WTC11 (cell line): ENCODE measurements at places on chromosomes 2 and 18. TPM values are rescaled to one million over a fixed set of nuclear protein-coding genes. Genes with fewer than 3 reads are reported as not detected.

GRCh38 chr18:1578505-1578904 lies 673.8 kb downstream of the ADCYAP1 start:
- no peak for DNase-seq

GRCh38 chr2:29129586-29130281 lies 14.5 kb downstream of the CLIP4 start:
- DNase-seq = no peak

GRCh38 chr2:28206762-28207161 lies 185.9 kb upstream of the FOSL2 start:
- no peak for DNase-seq

DNA sequence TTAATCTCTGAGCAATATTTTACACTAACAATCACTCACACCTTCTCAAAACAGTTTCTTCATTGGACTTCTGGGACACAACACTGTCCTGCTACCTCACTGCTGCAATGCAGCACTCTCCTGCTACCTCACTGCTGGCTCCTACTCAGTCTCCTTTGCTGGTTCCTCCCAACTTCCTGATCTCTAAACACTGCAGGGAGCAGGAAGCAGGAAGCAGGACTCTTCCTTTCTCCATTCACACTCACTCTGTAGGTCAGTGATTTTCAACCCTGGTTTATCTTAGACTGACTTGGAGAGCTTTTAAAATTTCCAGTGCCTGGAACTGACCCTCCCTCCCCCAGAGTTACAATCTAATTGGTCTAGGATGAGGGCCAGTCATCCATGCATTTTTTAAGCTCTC lies 243.4 kb upstream of the RBBP8 start:
- DNase-seq = no peak

- no peak for DNase-seq
Measured at GRCh38 chr2:121350402-121350775, 65.4 kb upstream of the TFCP2L1 start.

GRCh38 chr2:25331686-25332365 lies 9.9 kb downstream of the DNMT3A start:
- no peak for DNase-seq

DNA sequence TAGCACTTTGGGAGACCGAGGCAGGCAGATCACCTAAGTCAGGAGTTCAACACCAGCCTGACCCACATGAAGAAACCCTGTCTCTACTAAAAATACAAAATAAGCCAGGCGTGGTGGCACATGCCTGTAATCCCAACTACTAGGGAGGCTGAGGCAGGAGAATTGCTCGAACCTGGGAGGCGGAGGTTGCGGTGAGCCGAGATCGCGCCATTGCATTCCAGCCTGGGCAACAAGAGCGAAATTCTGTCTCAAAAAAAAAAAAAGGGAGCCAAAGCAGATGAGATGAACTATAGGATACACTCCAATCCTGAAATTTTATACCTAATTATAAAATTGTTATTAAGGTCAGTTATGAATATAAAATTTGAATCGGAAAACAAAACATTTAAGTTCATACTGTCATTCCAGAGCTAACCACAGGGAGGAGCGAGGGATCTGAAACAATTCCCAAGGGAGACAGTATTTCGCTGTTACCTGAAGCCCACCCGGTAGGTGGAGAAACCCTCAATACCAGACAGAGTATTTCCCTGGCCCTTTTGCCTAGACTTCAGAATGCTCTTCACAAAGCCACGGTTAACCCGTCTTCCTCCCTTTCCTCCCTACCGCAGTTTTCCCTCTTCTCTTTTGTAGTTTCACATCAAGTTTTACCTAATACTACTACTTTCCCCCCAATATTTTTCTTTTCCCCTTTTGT lies 1.4 kb downstream of the PPM1G start:
- peak; percentile 51 for DNase-seq

DNA sequence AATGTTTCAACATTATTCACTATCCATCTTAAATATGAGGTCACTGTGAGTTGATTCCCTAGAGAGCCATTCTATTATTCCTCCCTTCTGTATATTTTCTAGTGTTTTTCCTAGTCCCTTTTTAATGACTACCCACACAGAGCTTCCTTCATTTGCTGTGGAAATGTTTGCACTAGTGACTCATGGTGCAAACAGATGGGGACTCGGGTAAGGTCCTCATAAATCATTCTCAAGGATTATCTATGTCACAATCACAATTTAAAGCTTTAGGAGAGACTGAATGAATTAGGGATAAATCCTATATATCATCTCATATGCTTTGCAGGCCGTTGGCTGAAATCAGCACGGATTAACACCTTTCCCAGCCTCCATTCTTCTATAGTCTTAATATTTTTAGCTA lies 159.6 kb downstream of the DCC start:
- no peak for DNase-seq

GRCh38 chr2:7986431-7986830 lies 695.4 kb upstream of the ID2 start:
- DNase-seq = no peak

DNA sequence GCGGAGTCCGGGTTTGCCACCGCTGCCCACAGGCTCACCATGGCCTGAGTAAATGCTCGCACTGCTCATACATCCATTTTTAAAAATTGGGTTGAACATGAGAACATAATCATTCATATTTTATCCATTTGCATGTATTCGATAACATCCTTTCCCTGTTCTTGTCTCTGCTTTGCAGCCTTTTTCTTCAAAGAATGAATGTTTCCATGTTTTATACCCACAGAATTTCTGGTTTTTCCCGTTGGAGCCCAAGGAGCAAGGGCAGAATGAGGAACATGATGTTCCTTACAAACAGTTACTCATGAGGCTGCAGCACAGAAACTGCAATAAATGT lies 146.5 kb downstream of the CCDC74A start:
- DNase-seq = no peak

- peak; percentile 73 for DNase-seq
Measured at GRCh38 chr18:37322492-37323035, 243.0 kb downstream of the CELF4 start.

- no peak for DNase-seq
Measured at GRCh38 chr2:42601076-42601475, 32.6 kb downstream of the MTA3 start.

ACTR2 gene
- total RNA-seq = 160 to 170 TPM (median 168 TPM) in 3 replicates

ACTR3 gene
- total RNA-seq = 148 to 169 TPM (median 149 TPM) in 3 replicates

HSBP1L1 gene
- 1.4 to 1.7 TPM (median 1.6 TPM) in 3 replicates for total RNA-seq

CELF4 gene
- total RNA-seq = 2.6 to 3.3 TPM (median 2.9 TPM) in 3 replicates

DYNAP gene
- 0.46 to 0.94 TPM (median 0.50 TPM) in 3 replicates for total RNA-seq

EML6 gene
- total RNA-seq = 1.9 to 2.5 TPM (median 2.1 TPM) in 3 replicates

CACNB4 gene
- 4.7 to 7.2 TPM (median 6.9 TPM) in 3 replicates for total RNA-seq

OSBPL6 gene
- total RNA-seq = 7.4 to 9.2 TPM (median 8.3 TPM) in 3 replicates

PNPT1 gene
- total RNA-seq = 36.7 to 44.9 TPM (median 37.0 TPM) in 3 replicates

NAT8 gene
- total RNA-seq = not detected in 3 replicates

SERPINB10 gene
- total RNA-seq = not detected in 3 replicates

ZNF236 gene
- total RNA-seq = 19.9 to 23.4 TPM (median 20.6 TPM) in 3 replicates

EVX2 gene
- total RNA-seq = 0.05 TPM in 1 of 3 replicates, not detected in the others

CTDSP1 gene
- 25.4 to 27.9 TPM (median 27.4 TPM) in 3 replicates for total RNA-seq

B3GNT7 gene
- total RNA-seq = 151 to 197 TPM (median 194 TPM) in 3 replicates

ABCG5 gene
- total RNA-seq = not detected in 3 replicates
